ENCODE measurements at places on chromosomes 5 and 9.

GRCh38 chr5:8553364-8553763 is 684.4 kb downstream of the MTRR start:
- no peak for DNase-seq

DNA sequence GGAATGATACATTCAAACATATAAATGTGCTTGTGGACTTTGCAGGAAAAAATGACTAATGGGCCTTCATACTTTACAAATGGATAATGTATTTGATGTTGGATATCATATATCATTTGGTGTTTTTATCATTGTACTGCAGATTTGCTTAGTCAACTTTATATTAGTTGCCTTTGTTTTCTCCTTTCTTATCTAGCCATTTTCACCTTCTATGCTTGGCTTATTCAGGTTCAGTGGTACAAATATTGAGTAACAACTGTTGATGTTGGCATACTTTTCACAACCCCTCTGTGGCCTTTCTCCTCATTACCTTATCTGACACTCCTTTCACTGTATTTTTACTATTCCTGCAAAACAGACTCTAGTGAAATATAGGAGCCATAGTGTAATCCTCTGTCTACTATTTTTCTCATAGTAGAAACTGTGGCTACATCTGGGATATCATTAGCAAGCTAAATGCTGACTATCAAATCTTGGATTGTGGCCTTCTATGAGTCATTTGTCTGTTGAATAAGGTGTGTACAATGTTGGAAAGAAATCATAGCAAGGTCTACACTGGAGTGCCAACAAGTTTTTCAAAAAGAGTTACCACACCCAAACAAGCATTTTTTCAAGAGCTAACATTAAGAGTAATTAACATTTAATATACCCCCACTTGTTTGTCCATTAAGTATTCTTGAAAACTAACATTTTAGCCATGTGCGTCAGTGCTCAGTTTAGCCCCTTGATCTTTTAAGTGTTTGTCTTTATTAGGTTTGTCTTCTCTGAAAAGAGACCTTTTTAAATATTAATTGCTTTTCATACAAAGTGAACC is 330.1 kb downstream of the ADGRV1 start:
- no peak for DNase-seq

DNA sequence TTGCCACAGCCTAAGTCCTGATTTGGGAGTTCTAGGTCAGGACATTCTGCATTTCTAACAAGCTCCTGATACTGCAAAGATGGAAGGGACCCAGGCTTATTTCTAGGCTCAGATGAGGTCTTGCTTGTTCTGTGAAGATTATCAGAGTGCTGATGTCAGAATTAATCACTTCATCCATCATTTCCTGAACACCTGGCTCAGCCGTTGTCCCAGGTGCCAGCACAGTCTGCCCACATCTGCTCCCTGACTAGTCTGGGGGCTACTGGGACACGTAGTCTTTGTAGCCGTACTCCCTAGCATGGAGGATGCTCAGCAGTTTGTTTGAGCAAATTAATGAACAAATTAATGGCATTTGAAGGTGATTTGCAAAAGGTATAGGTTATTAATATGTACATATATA is 17.9 kb upstream of the SPINK4 start:
- no peak for DNase-seq

- DNase-seq = no peak
Observed at GRCh38 chr9:115598751-115599150, 480.8 kb upstream of the TNC start.

- DNase-seq = no peak
Observed at GRCh38 chr5:109313127-109313526, 96.6 kb downstream of the PJA2 start.

GRCh38 chr5:173454361-173454735 is 126.1 kb upstream of the STC2 start:
- DNase-seq = no peak

- DNase-seq = no peak
Observed at GRCh38 chr5:143581649-143582048, 178.2 kb upstream of the NR3C1 start.

GRCh38 chr9:137201205-137201868 is 796 bp upstream of the TPRN start:
- no peak for DNase-seq

DNA sequence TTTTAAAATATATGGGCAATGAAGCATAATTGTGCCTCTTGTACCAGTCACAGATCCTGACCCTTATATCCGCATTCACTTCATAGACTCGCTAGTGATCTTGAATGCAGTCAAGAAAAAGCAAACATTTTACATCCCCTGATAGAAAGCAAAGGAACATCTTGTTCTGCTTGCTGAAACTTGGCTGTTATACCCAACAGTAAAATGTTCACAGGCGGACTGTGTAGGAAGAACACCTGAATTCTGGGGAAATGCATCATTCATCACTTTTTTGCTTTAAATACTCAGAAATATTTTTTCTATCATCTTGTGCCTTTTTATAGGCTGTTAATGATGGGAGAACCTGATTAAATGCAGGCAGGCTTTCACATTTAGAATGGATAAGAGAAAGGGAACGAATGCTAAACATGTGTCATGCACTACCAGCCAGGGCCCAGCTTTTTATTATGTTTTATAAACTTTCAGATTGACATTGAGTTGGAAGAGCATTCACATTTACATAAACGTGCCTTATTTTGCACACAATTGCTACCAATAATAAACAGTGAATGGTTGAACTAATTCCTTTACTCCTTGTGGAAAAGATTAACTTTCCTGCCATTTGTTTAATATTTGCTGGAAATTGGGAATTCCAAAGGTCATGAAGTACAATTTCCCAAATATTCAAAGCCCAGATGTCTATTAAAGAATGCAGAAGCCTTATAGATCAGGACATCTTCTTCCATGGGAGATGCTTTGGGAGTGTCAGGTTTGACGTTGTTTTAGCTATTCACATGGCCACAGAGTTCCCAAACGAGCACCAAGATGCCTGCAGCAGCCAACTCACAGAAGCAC is 756.2 kb downstream of the TLE1 start:
- no peak for DNase-seq

DNA sequence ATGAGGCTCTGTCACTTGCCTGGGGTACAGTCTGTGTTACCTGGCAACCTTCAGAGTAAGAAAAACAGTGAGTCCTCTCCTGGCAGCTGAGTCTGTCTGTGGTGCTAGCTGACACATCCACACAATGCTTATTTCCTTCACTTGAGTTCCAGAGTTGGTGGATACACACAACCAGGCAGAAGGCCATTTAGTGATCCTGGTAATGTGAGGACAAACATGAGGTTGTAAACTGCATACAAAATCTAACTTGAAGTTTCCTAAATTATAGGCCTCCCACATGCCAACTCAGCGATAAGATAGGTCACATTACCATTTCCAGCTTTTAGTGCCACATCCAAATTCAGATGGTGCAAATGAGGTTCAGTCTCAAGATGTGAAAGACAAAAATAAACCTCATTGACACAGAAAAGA is 125.5 kb downstream of the DCP2 start:
- no peak for DNase-seq

DNA sequence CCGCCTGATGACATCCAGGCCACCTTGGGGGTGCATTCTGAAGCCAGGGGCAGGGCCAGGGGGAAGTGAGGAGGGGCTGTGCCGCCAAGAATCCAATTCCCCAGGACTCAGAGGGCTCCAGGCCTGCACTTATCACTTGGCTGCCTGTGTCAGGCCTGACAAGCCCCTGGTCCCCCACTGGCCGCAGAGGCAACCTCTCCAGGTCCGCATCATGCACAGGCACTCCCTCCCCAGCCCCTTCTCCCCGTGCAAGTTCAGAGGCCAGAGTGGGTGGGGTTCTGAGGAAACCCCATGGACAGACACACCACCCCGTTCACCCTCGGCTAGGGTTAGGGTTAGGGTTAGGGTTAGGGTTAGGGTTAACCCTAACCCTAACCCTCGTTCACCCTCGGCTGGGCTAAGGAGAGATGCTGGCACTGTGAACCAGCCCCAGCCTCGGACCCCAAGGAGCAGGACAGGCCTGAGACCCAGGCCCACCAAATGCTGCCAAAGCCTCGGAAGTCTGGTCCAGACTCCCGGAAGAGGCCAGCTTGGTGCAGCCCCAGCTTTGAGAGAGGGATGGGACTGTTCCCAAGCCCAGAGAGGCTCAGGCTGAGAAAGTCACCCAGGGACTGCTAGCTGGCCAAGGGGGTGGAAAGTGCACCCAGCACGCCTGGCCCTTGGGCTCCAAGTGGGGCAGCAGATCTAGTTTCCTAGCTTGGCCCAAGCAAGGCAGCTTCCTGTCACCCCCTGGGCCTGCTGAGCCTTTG is 4.9 kb downstream of the LCN2 start:
- DNase-seq = no peak

GRCh38 chr5:14109771-14110170 is 33.4 kb upstream of the TRIO start:
- DNase-seq = no peak

DNA sequence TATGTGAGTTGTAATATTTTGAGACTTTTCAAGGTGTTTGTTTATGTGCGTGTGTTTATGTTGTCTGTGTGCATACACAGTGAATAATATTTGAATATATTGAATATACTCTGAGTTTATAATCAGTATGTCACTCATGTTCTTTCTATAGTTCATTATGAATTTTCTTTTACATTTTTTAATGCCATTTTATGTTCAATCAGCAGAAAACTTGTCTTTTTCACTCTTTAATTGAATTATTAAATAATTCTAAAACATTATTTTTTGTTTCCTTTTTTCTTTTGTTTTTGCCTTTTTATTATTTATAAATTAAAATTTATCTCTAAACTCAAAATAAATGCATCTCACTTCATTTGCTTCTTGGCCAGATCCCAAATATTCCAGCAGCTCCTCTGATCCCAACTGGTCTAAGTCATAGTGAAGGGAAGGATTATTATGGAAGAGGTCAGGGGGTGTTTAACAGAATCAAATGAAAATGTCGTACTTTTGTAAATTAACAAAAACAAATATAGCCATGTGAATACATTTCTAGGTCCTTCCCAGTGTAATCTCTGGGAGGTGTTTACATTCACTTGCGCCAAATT is 188.9 kb downstream of the KDM4C start:
- no peak for DNase-seq

GRCh38 chr5:159017786-159018185 is 81.9 kb downstream of the EBF1 start:
- no peak for DNase-seq

DNA sequence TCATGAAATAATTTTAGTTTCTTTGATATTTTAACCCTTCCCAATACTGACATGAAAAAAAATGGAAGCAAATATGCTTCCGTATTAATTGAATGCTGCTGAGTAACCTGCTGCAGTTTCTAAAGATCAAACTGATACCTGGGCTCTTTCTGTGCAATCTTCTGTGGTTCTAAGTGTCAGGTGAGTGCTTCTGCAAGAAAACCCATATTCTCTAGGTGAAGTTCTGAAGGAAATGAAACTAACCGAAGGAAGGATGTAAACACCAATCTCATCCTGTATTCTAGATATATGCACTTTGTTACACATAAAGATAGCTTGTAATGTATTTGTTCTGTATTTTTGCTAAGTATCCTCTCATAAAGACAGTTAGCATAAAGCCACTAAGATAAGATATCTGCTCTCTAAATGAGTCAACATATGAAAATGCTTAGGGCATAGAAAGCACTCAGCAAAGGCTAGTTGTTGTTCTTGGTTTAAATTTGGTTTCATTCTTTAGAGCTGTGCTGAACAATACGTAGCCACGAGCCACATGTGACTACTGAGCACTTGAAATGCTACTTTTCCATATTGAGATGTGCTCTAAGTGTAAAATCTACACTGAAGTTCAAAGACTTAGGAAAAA is 52.0 kb downstream of the ITGA2 start:
- no peak for DNase-seq

GRCh38 chr5:41115281-41115680 is 44.1 kb upstream of the MROH2B start:
- DNase-seq = no peak

DNA sequence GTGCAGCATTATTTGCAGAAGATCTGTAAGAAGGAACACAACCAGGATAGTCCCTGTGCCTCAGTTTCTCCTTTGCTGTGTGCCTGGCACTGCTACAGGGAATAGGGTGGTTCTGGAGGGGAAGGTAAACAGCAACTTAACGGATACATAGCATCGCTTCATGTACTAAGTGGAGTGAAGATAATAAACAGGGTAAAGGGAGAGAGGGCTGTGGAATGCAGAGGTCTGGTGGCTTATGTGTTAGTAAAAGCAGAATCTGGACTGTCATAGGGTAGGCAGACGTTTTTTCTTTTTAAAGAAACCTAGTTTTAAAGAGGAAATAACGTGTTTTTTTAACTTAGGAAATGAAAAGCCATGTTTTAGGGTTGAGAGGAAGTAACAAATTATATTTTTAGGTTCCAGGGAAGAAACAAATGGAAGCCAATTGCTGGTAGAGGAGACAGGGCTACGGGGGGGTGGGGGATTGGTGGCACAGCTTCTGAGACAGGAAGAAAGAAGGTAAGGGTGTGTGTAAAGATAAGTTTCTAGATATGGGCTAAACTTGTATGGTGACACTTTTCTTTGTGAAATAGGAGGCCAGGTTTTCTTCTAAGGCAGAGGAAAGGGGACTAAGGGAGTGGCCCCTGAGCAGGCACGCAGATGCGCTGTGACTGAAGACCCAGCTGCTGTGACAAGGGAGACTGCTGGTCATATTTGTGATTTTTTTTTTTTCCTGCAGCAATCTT is 1.3 kb downstream of the GNG10 start:
- no peak for DNase-seq

DNA sequence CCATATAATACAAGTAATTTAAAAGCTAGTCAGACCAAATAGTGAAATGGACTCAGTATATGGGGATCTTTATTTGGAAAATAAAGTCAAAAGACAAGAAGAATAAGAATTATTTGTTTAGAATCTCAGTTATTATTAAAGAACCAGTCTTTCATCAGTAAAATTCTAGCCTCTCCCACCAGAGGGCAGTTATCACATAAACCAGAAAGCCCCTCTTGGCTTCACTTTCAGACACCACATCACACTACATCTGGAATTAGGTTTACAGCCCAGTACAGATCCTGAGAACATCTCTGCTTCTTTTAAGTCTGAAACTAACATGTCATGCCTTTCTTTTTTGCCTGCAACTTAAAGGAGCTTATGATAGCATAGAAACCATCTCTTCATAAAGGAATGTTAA is 12.2 kb upstream of the HSPB3 start:
- no peak for DNase-seq

DNA sequence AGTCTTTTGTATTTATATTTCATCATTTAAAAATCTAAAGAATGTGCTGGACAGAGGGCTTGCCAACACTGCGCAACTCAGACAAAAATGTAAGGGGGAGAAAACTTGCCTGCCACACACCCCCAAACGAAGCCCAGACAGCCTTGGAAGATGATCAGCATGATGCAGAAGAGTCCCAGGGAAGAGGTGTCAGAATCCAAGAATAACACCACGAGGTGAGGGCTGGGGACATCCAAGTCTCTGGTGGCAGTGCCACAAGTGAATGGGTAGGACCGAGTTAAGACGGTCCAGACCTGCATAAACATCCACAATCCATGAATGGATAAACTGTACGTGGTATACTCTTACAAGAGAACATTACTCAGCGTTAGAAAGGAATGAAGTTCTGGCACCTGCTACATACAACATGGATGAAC is 10.4 kb downstream of the EPB41L4B start:
- DNase-seq = no peak

GRCh38 chr9:101931756-101932155 is 193.3 kb upstream of the GRIN3A start:
- no peak for DNase-seq

GRCh38 chr5:174918655-174919054 is 194.3 kb downstream of the MSX2 start:
- no peak for DNase-seq

- DNase-seq = no peak
Observed at GRCh38 chr5:171023508-171023907, 161.7 kb downstream of the RANBP17 start.
